Gastrocnemius medialis (tissue), 4 donors: ENCODE measurements at places on chromosomes 3 and 15. TPM values are rescaled to one million over a fixed set of nuclear protein-coding genes. Genes with fewer than 3 reads are reported as not detected.

Gene GOLGA6B
- not detected for total RNA-seq

DNA sequence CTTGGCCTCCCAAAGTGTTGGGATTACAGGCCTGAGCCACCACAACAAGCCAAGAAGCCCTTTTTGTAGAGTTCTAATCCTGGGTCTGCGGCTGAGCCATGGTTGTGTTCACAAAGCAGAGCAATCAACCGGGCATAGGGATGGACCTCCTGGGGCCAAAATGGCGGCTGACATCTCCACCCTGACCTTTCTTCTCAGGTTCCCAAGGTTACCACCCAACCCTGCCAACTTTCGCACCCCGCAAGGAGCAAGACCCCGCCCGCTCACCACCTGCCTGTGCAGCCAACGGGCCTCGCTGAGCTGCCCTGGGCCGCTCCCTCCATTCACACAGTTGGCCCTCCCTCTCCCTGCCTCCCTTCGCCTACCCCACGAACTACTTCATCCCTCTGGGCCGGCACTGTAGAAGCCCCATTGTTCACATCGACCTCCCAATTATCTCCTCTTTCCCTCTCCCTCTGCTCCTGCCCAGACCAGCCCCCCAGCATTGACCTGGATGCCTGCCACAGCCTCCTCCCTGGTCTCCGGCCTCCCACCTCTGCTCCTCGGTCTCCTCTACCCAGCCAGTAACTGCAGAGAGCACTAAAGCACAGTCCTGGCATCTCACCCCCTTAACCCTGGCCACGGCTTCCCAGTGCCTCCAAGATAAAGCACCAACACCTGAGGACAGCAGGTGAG is 62.0 kb upstream of the TFRC start:
- H3K4me3 ChIP-seq, result no peak overlapping the region
- no peaks in the 10 kb centered on the region for H3K27me3 ChIP-seq
- H3K36me3 ChIP-seq, result no peaks in the 10 kb centered on the region
- no peak for DNase-seq
- peaks cover 5% of the 10 kb centered on the region for H3K4me1 ChIP-seq

GRCh38 chr15:43800286-43801141 is at the start of gene HYPK:
Gene HYPK, plus strand, starts transcription at chr15:43800599. Its CDS starts 24 bp downstream, at chr15:43800623.
- H3K4me3 ChIP-seq, result peak within 1 kb of the TSS; percentile 87
- peaks cover 35% of the 10 kb centered on the region for H3K4me1 ChIP-seq
- H3K27ac ChIP-seq, result peak within 1 kb of the TSS; percentile 97
- no peaks in the 10 kb centered on the region for H3K36me3 ChIP-seq
- DNase-seq, result peak; percentile 93
- no peaks in the 10 kb centered on the region for H3K27me3 ChIP-seq

DNA sequence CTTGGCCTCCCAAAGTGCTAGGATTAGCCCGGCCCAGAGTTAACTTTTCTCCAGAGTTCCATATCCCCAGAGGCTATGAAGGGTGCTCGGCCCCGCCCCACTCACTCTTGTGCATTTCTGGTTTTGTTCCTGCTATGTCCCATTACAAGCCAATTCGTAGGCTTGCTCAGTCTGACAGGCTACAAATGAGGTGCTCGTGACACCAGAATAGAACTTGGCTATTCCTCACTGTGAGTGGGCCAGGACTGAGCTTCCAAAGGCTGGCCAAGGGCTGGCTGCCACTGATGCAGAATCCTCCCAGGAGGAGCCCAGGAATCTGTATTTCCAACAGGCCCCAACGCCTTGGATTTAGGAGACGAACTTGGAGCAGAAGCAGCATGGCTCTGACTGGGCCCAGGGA is 282.7 kb upstream of the C2CD4B start:
- no peak for DNase-seq
- H3K36me3 ChIP-seq, result no peaks in the 10 kb centered on the region
- H3K4me1 ChIP-seq, result peaks cover 34% of the 10 kb centered on the region
- H3K4me3 ChIP-seq, result no peak overlapping the region

- H3K27me3 ChIP-seq, result no peaks in the 10 kb centered on the region
- no peak overlapping the region for H3K27ac ChIP-seq
- H3K4me3 ChIP-seq, result no peak overlapping the region
- peaks cover 29% of the 10 kb centered on the region for H3K4me1 ChIP-seq
- H3K36me3 ChIP-seq, result no peaks in the 10 kb centered on the region
- no peak for DNase-seq
Observed at GRCh38 chr3:13274551-13275332, 145.4 kb downstream of the NUP210 start.

- no peak overlapping the region for H3K4me3 ChIP-seq
- peak; percentile 38 for DNase-seq
- H3K4me1 ChIP-seq, result peaks cover 68% of the 10 kb centered on the region
- H3K27ac ChIP-seq, result peak overlapping the region; percentile 79
- H3K36me3 ChIP-seq, result no peaks in the 10 kb centered on the region
- no peaks in the 10 kb centered on the region for H3K27me3 ChIP-seq
Observed at GRCh38 chr3:28743831-28744230, 395.2 kb upstream of the AZI2 start.

DNA sequence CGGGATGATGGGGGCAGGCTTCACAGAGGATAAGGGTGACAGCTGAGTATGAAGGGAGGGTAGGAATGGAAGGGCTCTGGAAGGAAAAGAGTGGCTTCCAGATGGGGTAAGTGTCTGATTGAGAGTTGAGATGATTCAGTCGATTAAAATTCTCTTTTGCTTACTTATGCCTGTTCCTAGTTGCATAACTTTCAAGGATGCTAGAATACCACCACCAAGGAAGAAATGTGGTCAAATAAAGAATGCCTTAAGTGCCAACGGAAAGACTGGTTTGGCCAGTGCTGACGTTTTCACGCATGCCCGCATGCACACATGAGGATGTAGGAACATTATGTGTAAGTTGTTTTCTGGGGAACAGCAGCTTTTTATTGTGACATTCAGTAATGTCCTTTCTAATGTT is 263.4 kb upstream of the WNT5A start:
- no peak overlapping the region for H3K27ac ChIP-seq
- no peak overlapping the region for H3K4me3 ChIP-seq
- no peak for DNase-seq
- no peaks in the 10 kb centered on the region for H3K36me3 ChIP-seq
